ENCODE measurements at places on chromosomes 1 and 21. TPM values are rescaled to one million over a fixed set of nuclear protein-coding genes. Genes with fewer than 3 reads are reported as not detected.

The RABIF gene
- 9.0 TPM for total RNA-seq

The LRRC38 gene
- not detected for total RNA-seq

The HSD3B2 gene
- not detected for total RNA-seq

The KCNA2 gene
- 0.04 TPM for total RNA-seq

- no peak for DNase-seq
These were observed 76.2 kb downstream of the EIF4G3 start for GRCh38 chr1:21100481-21100921.

GRCh38 chr1:32816676-32817158 lies 441 bp downstream of the YARS1 start:
- no peak for DNase-seq

Measured in activated naive CD8-positive, alpha-beta T cell treated with anti-CD3 and anti-CD28 coated beads for 36 hours (primary cell).